ENCODE measurements at places on chromosomes 13 and 19.

DNA sequence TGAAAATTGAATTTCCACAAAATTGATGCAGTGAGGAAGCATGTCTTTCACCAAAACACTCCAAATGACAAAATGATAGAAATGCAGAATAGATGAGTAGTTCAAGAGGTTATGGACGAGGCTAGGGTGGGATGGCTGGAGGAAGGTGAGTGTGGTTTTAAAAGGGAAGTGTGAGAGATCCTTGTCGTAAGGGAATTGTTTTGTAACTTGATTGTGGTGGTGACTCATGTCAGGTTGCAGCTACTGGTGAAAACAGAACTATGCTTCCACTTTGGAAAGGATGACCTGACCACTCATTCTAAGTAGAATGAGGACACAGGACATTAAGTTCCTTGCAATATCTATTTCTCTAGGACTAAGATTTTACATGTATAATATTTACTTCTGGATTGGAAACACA is 345.7 kb downstream of the MTUS2 start:
- peak; percentile 57 for DNase-seq

DNA sequence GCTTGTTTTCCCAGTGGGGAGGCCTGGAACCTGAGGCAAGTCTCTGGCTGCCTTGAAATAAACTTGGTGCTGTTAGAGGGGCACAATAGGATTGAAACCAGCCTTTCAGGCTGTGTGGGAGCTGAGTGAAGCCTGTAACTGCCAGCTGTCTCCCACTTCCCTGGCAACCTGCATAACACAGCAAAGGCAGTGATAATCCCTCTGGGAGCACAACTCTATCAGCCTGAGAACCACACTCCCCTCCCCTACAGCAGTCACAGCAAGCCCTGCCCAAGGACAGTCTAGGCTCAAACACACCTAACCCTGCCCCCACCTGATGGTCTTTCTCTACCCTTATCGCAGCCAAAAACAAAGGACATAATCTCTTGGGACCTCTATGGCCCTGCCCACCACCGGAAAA is 683.8 kb upstream of the ATXN8OS start:
- DNase-seq: no peak

DNA sequence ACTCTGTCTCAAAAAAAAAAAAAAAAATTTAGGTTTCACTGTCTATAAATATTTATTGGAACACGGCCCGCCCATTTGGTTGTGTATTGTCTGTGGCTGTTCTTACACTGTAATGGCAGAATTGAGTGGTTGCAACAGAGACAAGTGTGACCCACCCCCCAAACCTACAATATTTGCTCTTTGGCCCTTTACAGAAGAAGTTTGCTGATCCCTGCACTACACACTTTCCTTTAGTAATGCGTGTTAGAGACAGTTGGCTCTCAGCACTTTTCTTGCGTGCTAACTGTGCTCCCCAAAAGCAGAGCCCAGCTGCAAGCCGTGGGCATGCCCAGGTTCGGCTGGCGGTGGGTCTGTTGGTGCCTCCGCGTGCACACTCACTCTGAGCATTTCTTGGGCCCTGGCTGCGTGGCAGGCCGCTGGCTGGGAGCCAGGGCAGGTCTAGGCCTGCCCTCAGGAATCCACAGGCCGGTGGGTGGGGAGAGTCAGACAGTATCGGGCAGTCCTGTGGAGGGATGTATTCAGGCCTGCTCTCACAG is 72.6 kb downstream of the SIPA1L3 start:
- no peak for DNase-seq

DNA sequence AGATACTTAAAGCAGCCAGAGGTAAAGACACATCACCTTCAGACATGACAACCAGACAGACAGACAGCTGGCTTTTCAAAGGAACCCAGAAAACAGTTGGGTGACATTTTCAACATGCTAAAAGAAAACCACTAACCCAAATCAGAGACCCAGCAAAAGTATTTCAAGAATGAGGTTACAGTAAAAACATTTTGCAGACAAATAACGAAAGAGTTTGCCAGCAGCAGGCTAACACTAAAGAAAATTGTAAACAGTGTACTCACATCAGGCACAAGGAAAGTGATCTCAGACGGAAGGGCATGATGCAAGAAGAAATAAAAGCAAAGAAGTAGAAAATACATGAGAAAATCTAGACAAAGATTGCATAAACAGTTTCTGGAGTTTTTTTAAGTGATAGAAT is 46.4 kb downstream of the AP1M1 start:
- no peak for DNase-seq

GRCh38 chr13:80039000-80039399 is 301.9 kb downstream of the SPRY2 start:
- peak; percentile 45 for DNase-seq

GRCh38 chr13:19674898-19675297 is 41.4 kb downstream of the MPHOSPH8 start:
- no peak for DNase-seq

DNA sequence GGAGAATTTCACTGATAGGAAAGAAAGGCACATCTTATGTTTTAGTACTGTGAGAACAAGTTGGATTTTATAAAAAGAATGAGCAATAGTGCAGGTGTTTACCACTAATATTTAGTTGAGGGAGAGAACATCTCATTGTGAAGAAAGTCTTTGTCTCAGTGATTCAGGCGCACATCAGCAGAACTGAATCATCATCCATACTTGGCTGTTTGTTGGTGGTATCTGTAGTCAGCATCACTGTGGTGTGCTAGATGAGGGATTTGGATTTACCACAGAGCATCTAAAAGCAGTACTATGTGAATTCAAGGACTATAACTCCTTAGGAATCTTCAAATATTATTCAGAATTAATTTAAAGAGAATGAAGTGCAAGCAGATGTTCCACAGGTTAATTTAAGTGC is 1380.5 kb upstream of the ATXN8OS start:
- no peak for DNase-seq

GRCh38 chr19:34260771-34261173 is 6.4 kb downstream of the GARRE1 start:
- no peak for DNase-seq

GRCh38 chr19:15759962-15760565 is 22.3 kb downstream of the OR10H3 start:
- DNase-seq: peak; percentile 3

GRCh38 chr19:37346091-37346490 is 24.8 kb upstream of the ZNF527 start:
- no peak for DNase-seq

- DNase-seq: no peak
These were observed 340.8 kb upstream of the SLC10A2 start for GRCh38 chr13:103406967-103407366.

GRCh38 chr13:74111901-74112824 is 22.0 kb downstream of the KLF12 start:
- no peak for DNase-seq

DNA sequence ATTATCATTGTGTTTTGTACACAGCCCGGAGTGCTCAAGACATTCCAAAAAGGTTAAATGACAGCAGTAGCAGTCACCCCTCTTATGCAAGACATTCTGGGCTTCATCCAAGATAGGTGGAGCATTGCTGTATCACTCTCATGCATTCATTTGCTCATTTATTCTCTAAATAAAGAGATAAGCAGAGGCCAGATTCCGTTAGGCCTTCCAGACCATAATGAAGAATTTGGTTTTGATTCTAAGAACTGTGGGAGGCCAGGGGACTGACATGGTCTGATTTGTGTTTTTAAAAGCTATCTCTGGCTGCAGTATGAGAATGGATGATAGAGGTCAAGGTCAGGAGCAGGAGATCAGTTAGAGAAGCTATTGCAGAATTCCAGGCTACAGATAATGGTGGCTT is 145.8 kb downstream of the KCNRG start:
- DNase-seq: no peak
